SK-N-SH treated with all-trans-retinoic acid at 6 μM for 48 hours (cell line): ENCODE measurements at places on chromosomes 6 and 20.

- ATAC-seq, result no peak
Measured at GRCh38 chr6:38159596-38159995, 340.1 kb downstream of the ZFAND3 start.

GRCh38 chr6:149201068-149201655, 116.3 kb upstream of the TAB2 start:
- no peak for ATAC-seq

GRCh38 chr6:158663625-158664165, 13.8 kb downstream of the SYTL3 start:
- ATAC-seq, result no peak

GRCh38 chr6:26017632-26017966, 55.0 kb downstream of the TRIM38 start:
- no peak for ATAC-seq

DNA sequence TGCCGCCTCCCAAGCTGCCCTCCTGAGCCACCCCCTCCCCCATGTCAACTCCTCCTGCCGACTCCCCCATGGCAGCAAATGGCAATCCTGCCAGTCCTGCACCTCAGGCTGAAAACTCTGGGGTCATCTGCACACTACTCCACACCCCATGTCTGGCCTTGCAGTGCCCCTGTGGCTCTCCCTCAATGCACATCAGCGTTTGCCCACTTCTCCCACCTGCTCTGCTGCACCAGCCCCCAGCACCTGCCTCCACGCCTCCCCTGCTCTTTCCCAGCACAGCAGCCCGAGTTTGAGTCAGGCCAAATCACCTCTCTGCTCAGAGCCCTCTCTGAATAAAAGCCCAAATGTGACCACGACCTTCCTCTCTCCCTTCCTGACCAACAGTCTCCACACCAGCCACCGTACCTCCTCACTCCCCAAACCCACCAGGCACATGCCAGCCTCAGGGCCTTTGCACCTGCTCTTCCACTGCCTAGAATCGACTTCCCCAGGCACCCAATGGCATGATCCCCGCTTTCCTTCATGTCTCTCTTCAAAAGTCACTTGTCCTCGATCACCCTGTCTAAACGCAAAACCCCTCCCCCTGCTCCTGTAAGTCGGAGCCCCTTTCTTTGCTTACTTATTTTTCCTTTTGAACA, 4.3 kb downstream of the PXDC1 start:
- ATAC-seq, result no peak

DNA sequence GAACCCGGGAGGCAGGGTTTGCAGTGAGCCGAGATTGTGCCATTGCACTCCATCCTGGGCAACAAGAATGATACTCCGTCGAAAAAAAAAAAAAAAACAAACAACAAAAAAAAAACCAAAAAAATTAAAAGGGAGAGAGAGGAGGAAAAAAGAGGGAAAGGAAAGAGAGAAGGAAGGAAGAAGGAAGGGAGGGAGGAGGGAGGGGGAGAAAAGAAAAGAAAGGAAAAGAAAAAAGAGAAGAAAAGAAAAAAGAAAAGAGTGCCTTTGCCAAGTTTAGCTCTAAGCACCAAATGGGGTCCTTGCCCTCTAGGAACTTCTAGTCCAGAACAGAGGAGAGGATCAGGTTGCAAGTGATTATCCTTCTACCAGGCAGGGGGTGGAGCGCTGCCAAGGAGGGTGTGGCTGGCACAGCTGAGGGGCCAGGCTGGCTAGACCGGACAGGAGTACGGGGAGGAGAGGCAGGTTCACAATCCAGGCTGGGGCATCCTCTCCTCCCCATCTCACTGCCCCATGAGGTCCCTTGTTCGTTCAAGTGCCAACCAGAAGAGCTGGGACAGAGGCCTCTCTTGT, 19.1 kb downstream of the GNAS start:
- ATAC-seq, result no peak

DNA sequence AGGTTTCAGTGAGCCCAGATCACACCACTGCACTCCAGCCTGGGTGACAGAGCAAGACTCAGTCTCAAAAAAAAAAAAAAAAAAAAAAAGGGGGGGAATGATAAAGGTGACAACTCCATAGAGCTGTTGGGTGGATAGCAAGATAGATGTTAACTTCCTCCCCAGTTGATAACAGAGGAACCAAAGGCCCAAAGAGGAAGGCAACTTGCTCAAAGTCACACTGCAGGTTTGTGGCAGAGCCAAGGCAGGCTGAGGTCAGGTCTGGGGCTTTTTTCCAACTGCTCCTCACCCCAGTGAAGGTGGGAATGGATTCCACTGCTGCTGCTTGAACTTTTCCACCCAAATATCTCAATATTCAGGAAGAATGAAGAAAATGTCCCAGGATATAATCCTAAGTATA, 26.7 kb downstream of the HCK start:
- no peak for ATAC-seq

DNA sequence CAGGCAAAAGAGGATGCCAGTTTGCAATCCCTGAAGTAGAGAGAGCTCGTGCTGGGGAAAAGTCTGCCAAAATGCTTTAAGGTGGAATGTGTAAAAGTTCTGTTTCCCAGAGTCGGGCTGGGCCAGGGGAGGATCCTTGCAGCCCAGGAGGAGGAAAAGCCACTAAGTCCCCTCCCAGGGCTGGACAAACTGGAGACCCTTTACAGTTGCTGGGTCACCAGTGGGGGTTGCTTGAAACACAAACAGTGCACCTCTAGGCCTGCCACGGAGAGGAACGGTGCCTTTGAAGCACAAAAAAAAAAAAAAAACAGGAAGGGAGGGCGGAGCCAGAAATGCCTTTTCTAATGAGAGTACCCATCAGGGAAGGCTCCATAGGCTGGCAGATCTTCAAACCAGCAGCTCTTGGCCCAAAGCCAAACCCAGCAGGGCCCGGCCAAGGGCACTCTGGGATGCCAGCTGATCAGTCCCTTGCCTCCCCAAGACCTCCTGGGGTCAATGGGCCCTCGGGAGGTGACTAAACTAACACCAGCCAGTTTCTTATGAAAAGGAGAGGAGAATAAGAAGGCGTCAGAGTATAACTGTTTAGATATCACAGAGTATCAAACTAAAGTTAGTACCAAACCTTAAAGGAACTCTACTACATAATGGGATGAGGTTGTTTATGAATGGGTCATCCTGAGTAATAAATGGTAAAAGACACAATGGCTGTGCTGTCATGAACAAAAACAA, 23.7 kb downstream of the HLA-A start:
- peak; percentile 73 for ATAC-seq

DNA sequence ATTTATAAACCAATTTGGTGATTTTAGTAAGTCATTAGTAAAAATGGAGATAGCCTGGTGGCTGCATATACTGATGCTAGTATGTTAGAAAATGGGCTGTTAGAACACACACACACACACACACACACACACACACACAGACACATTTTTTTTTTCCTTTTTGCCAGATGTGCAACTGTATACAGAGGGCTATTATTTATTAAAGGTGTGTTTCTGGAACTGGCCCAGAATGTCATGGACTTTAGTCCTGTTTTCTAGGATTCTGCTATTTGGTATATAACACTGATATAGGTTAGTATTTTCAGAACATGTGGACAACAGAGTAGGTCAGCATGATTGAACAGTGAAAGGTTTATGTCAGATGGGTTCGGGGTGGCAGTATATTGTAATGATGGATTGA, 12.4 kb downstream of the MYO6 start:
- ATAC-seq, result no peak
